Astrocyte of the cerebellum (primary cell): ENCODE measurements at places on chromosomes 12 and 14.
A peak's percentile ranks its signal among the peaks of the same experiment; 100 is the strongest.

- DNase-seq = no peak
Observed at GRCh38 chr12:47730341-47730744, 5.1 kb upstream of the ENDOU start.

- DNase-seq = no peak
Observed at GRCh38 chr14:74510223-74510931, 16.8 kb downstream of the ISCA2 start.

- peak; percentile 69 for DNase-seq
Observed at GRCh38 chr12:6215932-6216494, 15.8 kb downstream of the CD9 start.

GRCh38 chr12:5206401-5207175 is 162.9 kb downstream of the KCNA5 start:
- no peak for DNase-seq

- no peak for DNase-seq
Observed at GRCh38 chr12:75611041-75611440, 99.6 kb upstream of the KRR1 start.

DNA sequence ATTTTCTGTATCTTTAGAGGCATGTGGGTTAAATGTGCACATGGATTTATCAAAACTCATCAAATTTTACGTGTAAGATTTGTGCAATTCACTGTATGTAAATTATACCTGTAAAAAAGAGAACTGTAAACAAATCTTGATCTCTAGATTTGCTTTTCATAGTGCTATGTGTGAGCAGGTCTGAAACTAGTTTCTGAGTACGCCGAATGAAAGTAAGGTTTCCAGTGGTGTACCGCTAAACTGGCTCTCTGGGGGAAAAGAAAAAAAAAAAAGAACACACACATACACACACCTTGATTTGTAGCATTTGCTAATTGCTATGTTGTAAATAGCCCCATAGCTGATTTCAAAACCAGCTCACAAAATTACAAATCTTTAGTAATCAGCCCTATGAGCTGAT is 8.6 kb upstream of the SLC41A2 start:
- no peak for DNase-seq

GRCh38 chr12:40832668-40833067 is 140.4 kb downstream of the CNTN1 start:
- DNase-seq = no peak

GRCh38 chr14:59262717-59263454 is 74.4 kb downstream of the DAAM1 start:
- DNase-seq = no peak

DNA sequence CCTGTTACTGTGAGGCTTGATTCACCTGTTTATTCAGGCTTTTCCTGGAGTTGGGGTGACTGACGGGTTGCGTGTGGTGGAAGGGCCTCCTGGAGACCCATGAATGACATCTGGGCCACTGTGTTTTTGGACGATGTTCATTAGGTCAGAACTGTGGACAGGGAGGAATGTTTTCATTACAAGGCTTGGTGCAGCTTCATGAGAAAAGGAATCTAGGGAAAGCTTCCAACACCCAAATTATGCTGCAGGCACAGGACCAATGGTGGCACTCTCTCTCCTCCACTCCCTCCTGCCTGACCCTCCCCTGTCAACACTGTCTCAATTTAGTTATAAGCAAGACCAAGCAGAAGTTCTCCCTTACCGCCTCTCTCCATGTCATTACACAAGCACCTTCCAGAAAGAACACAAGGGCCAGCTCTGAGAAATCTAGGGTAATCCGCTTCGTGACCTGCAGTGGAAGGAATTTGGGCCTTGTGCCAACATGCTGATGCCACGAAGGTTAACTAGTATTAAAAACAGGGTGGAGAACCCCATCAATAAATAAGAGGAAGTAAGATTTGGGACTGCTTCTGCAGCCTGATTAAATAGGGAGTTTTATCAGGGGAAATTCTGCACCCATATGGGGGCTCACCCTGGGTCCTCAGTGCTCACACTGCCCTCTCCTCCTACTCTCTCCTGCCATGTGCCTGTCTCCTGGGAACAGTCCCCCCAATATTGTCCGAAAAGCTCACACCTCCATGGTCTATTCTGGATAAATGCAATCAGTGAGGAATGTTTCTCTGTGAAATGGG is 200.3 kb downstream of the KTN1 start:
- DNase-seq = peak; percentile 69

- no peak for DNase-seq
Observed at GRCh38 chr12:42119085-42119633, 25.5 kb downstream of the GXYLT1 start.

GRCh38 chr12:32248441-32249140 is 141.9 kb downstream of the BICD1 start:
- DNase-seq = no peak

DNA sequence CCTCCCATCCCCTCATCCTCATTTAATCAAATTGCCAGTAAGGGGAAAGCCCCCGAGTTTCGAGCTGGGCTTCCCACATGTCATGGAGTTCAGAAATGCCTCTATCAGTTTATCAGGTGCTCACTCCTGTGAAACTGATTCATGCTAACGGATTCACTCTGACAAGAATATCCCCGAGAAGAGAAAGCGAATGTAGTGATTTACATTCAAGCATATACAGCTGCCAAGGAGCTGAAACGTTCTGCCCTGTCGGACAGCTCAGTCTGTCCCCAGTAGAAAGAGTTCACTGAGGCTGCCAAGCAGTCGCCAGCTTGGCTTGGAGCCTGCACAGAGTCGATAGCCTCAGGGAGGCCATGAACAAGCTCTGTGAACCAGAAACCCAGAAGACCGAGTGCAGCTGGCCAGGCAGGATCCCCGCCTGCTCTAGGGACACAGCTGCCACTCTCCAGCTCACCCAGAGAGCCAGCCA is 88.4 kb downstream of the TMCC3 start:
- no peak for DNase-seq

GRCh38 chr12:111171345-111171744 is 197.6 kb downstream of the PHETA1 start:
- DNase-seq = no peak
